HT1080 (cell line): ENCODE measurements at places on chromosomes 7 and 10.

GRCh38 chr7:98930921-98931320 lies 52.6 kb downstream of the TRRAP start:
- peak; percentile 17 for DNase-seq

- DNase-seq: no peak
Observed at GRCh38 chr10:72913287-72913686, 19.7 kb downstream of the OIT3 start.

GRCh38 chr10:96638120-96638519 lies 51.3 kb upstream of the TM9SF3 start:
- no peak for DNase-seq

DNA sequence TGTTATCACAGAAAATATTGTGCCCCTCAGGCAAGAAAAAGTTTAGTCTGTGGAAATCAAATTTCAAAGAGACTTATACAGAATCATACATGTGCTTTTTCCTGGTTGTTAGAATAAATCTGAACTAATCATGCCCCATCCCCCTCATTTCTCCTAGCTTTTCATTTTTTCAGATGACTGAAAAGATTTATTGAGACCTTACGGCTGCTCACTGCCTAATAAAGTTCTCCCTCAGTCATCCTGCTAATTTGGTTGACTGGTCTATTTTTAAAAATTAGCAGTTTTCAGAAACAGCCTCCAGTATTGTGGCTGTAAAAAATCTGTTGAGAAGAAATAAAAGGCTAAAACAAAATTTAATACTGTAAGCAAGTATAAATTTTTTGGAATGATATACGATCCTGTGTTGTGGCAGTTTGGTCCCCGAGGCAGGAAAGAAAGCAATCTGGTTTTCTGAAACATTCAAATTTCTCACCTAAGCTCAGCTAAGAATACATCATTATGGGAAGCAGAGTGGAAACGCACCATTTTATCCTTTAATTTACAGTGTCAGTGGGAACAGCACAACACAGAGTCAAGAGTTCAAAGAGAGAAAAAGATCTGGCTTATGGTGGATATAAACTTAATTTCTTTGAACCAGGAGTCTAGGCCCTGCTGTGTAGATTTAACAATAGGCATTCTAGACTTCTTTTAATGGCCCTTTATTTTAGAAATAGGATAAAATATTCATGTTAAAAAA lies 144.4 kb downstream of the KCND2 start:
- no peak for DNase-seq

GRCh38 chr10:95841661-95842498 lies 65.9 kb upstream of the CC2D2B start:
- peak; percentile 33 for DNase-seq

DNA sequence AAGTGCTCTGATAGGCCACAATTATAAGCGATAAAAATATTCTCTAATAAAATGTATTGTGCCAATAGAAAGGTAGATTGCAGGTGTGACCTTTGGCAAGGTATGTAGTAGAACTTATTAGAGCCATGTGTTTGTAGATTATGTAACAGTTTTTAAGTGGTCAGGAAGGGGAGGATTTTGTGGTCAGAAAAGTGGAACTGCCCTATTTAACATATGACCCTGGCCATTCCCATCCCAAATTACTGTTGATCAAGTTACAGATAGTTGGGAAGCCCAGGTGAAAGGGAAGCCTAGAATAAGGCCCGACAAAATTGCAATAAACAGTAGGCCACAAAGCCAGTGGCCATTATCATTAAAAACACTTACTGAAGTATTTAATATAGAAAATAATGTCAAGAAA lies 89.2 kb downstream of the SPAG6 start:
- DNase-seq: no peak

DNA sequence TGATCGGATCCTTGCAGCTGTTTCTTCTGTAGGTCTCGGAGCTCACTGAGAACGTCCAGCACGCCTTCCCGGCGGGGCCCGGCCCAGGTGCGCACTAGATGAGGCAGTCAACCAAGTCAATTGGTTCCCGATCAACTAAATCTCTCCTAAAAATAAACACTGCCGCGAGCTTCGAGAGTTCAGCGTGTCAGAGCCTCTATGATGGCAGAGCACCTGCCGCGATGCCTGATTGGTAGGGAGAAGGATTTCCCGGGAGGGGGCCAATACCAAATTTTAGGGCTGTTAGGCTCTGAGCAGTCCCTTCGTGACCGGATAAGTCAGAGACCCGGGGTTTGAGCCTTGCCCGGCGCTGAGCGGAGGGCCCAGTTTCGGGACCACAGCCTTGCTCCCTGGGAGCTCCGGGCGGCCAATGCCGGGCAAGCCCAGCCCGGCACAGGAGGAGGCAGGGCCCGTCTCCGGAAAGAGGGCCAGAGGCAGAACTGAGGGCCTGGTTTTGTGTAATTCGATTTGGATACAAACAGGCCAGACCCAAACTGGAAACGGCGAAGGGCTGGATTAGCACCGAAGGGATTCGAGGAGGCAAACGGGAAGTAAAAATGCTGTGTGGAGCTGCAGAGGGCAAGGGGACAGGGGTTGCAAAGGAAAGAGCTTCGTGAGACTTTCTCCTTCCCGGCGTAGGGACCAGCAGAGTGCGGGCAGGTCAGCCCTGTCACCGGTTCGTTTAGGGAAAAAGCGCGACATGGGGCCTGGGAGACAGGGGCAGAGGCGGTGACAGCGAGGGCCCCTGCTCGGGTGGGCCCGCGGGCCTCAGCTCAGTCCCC lies 569 bp downstream of the SLC26A5 start:
- DNase-seq: no peak
